K562 (cell line): ENCODE measurements at places on chromosomes 3 and 15.

DNA sequence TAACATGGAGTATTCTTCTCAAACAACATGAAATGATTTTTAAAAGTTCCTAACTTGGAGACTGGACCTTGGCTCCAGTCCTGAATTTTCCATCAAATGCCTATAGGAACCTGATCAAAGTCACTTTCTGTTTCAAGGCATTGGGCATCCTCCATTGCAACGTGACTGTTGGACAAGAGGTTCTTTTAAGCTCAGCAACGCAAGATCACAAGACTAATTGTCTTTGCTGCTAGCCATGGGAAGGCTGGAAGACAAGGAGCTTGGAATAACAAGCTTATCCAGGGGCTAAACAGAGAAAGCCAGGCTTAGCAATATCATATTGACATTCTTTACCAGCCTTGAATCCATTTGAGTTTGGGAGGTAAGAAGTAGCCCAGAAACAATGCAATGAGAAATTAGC is 48.3 kb downstream of the SST start:
- no peak for DNase-seq

- no peak for DNase-seq
Measured at GRCh38 chr3:54527521-54527920, 400.3 kb downstream of the LRTM1 start.

- peak; percentile 7 for DNase-seq
Measured at GRCh38 chr3:122245513-122246174, 62.2 kb downstream of the CASR start.

DNA sequence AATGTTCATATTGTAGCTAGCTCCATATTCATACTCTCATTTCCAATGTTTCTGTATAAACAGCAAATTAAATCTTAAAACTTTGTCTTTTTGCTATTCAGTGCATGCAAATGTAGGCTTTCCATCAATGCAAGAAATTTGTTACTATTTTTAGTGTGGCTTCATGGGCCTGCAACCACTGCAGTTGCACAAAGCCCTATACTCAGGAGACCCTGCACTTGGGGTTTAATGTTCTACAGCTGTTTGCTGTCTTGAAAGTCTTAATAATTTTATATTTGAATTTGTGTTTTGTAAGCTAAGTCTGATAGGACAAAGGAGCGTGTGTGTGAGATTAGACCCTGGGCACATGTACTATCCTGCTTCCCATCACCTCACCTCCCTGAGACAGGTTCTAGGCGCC is 9.6 kb downstream of the PYDC2 start:
- DNase-seq: no peak

DNA sequence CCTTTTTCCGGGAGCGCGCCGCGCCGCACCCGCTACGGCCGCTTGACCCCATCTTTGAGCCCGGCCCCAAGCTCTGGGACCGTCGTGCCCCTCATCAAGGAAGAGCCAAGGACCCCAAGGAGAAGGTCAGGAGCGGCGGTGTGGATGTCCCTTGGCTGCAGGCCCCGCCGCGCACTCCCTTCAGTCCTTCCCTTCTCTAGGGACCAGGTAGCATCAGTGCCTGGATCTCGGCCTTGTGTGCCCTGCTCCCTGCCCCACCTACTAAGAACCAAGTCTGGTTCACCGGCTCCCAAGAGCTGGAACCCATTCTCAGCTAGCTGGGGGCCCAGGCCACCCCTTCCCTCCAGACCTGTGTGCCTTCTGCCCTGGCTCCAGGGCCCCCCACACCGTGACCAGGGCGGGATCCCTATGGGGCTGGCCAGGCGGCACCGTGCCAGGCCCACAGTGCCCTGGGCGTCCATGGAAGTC is 69.3 kb upstream of the CGNL1 start:
- no peak for DNase-seq

DNA sequence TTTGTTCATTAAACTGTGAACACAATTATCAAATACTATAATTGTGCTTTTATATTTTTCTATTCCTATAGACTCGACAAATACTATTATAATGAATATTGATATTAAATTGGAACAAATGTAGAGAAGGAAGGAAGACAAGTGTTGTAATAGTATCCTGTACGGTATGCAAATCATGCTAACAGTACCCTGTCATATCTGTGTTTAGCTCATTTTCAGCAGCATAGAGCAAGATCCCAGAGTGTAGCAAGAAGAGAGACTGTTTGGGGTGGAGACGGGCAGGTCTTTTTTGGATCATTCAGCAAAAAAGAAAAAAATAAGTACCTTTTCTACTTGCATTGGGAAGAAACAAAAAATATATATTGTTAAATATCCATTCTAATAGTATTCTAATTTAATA is 224.1 kb downstream of the TPRG1 start:
- DNase-seq: no peak

DNA sequence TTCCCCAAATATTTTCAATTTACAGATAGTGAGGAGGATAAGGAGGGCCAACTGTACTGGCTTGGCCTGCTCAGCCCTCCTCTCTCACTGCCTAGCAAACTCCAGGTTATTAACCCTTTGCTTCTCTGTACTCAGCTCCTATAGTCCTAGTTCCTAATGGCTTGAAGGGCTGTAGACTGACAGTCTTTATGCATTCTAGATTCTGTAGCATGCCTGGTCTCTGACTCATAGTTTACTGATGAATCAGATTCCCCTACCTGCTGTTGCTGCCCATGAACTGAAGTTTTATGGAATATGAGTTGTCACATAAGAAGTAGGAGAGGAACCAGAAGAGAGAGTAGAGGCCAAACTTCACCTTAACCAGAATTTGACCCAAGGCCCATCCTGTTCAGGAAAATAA is 27.1 kb upstream of the MAP3K13 start:
- DNase-seq: no peak

DNA sequence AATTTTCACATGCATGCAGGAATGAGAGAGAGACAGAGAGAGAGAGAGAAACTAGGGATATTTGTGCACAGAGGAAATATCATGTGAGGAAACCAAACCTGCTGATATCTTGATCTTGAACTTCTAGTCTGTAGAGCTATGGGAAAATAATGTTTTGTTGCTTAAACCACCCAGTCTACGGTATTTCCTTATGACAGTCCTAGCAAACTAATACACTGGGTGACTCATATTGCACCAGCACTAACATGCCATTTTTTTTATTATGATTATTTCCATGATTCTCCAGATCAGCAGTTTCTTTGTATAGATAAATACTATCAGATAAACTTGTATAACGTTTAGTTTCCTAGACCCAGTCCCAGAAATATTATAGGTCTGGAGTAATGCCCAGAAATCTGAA is 1259.0 kb downstream of the ZPLD1 start:
- no peak for DNase-seq

GRCh38 chr3:172918165-172918564 is 167.6 kb downstream of the ECT2 start:
- peak; percentile 13 for DNase-seq

DNA sequence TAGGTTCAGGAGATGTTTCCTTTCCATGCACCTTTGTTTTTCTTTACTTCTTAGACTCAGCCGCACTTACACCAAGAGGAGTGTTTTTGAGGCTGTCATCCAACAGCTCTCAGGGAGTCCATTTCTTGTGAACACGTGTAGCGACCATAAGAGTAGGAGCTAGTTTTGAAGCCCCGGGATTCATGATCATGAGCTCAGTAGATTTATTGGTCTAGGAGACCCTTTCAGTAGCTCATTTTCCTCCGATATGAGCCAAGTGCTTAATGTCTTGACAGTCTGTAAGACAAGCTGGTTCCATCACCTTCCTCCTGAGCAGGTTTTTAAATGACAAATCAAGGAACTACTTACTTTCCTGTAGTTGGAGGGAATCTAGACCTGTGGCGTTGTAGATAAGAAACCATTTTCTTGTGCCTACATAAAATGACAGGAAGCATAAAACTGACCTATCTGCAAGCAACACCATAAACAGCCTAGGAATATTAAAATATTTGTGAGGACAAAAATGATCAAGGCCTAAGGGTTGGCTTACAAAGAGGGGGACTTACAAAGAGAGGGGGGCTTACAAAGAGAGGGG is 172.6 kb upstream of the BHLHE40 start:
- DNase-seq: peak; percentile 60

DNA sequence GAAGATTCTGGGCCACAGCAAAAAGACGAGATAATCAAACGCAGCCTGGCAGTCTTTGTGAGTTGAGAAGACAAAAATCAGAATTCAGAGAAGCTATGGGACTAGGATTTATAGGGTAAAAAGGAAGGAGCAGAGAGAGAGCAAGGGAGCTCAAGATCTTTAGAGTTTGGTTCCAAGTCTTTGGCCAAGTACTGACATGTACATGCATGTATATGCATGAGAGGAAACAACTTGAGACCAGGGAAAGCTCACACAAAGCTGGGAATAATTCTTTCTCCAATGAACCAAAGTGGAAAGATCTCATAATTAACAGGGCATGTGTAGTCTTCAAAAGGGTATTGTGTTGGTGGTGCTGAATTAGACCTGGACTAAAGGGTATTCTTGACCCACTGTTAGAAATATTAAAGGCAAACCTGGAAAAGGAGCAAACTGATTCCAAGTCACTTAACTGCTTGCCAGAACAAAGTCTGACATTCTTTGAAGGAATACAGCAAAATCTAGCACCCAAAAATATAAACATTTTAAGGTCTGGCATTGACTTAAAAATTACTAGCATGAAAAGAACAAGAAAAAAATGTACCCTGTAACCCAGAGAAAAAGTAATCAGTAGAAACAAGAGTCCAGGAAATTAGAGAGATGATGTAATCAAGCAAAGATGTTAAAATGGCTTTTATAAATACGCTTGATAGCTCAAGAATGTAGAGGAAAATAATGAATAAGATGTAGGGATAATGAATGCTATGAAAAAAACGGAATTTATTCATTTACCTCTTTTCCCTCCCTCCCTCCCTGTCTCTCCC is 226.0 kb upstream of the CGNL1 start:
- no peak for DNase-seq

DNA sequence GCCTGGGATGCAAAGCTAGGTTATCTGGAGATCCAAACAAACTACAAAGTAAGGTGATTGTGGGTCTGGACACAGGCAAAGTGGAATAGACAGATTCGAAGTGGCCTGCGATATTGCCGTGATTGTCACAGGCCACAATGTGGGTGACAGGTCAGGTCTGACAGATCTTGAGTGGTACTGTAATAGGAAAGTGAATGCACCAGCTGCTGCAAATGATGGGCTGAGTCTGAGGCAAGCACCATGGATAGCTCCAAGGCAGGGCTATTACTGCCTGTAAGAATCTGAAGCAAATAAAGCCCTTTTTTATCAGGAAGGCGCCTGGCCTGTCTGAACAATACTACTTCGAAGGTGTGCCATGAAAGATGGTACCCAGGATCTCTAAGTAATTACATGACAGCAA is 10.0 kb downstream of the ARMC8 start:
- peak; percentile 11 for DNase-seq

GRCh38 chr15:80574590-80574989 is 120.5 kb upstream of the ABHD17C start:
- DNase-seq: no peak

- DNase-seq: no peak
Measured at GRCh38 chr3:10786640-10787039, 29.4 kb upstream of the SLC6A11 start.

- DNase-seq: no peak
Measured at GRCh38 chr3:177929310-177929709, 606.9 kb upstream of the KCNMB2 start.

- DNase-seq: no peak
Measured at GRCh38 chr3:18393906-18394305, 31.2 kb downstream of the SATB1 start.

DNA sequence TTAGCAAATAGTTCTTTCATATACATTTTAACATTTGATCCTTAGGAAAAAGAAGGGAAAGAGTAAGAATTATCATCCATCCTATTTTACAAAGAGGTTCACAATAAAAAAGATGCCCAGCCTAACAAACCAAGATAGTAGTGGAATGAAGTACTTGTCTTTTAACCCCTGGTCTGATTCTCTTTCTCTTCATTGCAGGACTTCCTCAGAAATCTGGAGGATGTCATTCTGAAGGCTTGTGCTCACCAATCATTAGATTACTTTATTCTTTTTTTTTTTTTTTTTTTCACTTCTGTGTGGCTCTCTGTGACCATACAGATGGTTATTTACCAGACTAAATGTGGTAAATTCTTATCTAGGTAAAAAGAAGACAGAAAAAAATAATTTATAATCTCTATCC is 7.0 kb downstream of the HDGFL3 start:
- DNase-seq: no peak

GRCh38 chr15:74613089-74613952 is 2.3 kb upstream of the CLK3 start:
- DNase-seq: no peak

DNA sequence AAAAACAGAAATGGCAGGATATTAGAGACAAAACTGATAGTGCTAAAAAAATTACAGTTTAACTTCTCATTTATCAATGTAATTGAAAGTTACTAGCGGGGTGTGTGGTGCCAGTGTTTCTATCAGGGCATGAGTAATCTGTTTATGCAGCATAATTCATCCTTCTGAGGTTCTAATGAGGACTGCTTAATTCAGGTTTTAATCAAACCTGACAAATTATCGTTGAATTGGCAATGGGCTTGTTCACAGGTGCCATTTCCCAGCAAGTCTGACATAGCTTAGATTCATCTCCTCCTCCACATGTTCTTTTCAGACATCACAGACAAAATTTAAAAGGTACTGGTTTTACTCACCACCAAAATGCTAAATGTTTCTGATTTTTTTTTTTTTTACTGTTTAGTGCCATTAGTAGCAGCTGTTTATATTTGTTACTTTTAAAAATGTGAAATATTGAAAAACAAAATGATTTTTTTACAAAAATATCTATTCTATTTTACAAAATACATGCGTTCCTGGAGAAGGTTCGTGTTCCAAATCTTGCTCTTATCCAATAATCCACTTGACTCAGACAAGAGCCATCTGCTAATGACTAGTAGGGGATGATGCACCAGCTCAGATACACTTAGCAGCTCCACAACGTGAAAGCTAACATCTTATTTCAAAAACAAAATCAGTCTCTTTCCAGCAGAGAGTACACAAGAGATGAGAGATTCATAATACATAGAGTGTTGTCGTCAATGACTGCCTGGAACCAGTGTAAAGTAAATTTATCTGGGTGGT is 447.7 kb upstream of the DPPA4 start:
- DNase-seq: no peak

DNA sequence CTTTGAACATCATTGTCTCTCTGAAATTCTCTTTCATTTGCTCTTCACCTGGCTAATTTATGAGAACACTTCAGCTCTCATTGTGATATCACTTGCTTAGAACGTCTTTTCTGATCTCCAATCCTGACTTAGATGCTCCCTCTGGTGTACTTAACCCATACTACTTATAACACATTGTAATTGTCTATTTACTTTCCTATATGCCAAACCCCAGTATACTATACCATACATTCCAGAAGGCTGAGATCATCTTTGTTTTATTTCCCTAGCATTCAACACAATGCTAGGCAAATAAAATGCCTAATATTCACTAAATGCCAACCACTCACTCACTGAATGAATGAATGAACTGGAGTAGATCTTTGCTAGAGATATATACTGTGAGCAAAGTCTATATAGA is 27.0 kb upstream of the PEX5L start:
- DNase-seq: no peak

- DNase-seq: peak; percentile 57
Measured at GRCh38 chr15:98648654-98649471, 524 bp downstream of the IGF1R start.

- DNase-seq: no peak
Measured at GRCh38 chr15:90248789-90249202, 560 bp upstream of the TTLL13 start.
